ENCODE measurements at places on chromosomes 7 and 10.

GRCh38 chr7:66575398-66575797 lies 53.3 kb upstream of the KCTD7 start:
- DNase-seq, result no peak

- no peak for DNase-seq
Observed at GRCh38 chr7:42185726-42186125, 51.3 kb downstream of the GLI3 start.

DNA sequence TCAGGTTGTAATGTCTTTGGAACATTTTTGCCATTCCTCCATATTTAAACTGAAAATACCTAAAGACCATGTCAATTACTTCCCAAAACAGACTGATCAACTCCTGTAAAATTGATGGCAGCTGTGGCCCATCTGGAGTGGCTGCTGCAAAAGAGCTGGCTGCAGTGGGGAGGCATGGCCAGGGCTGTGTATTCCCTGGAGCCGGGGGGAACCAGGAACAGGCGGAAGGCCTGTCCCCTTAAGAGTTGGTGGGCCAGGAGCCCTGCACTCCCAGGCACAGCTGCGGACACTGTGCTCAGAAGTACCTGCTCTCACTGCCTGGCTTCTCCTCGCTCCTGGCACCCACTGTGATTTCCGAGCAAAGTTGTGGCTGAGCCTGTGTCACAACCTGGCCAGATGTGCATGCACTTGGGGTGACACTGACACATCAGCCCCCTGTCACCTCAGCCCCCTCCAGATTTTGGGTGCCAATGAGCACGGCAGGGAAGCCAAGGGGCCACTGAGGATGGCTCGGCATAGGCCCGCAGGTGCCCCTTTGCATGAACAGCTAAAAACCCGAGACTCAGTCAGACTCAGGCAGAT lies 116.1 kb downstream of the DGKB start:
- no peak for DNase-seq

DNA sequence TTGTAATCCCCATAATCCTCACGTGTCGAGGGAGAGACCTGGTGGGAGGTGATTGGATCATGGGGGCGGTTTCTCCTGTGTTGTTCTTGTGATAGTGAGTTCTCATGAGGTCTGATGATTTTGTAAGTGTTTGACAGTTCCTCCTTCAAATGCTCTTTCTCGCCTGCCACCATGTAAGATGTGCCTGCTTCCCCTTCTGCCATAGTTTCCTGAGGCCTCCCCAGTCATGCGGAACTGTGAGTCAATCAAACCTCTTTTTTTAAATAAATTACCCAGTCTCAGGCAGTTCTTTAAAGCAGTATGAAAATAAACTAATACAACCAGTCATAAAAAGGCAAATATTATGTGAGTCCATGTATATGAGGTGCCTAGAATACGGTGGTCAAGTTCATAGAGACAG lies 87.5 kb downstream of the FRMD4A start:
- no peak for DNase-seq

GRCh38 chr7:64320547-64321513 lies 7.1 kb downstream of the ZNF736 start:
- no peak for DNase-seq

- peak; percentile 43 for DNase-seq
Observed at GRCh38 chr7:4739528-4739992, 35.9 kb upstream of the AP5Z1 start.

GRCh38 chr10:104028146-104028545 lies 57.5 kb downstream of the COL17A1 start:
- DNase-seq, result no peak

- DNase-seq, result no peak
Observed at GRCh38 chr7:91248996-91249395, 15.2 kb upstream of the FZD1 start.

DNA sequence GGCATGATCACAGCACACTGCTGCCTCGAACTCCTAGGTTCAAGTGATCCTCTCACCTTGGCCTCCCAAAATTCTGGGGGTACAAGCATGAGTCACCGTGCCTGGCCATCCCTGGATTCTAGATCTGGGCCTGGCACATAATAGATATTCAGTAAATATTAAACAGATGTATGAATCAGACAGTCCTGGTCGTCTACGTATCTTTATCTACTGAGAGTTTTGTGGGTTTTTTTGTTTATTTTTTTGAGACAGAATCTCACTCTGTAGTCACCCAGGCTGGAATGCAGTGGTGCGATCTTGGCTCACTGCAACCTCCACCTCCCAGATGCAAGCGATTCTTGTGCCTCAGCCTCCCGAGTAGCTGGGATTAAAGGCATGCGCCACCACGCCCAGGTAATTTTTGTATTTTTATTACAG lies 24.3 kb upstream of the ITGB1 start:
- no peak for DNase-seq

DNA sequence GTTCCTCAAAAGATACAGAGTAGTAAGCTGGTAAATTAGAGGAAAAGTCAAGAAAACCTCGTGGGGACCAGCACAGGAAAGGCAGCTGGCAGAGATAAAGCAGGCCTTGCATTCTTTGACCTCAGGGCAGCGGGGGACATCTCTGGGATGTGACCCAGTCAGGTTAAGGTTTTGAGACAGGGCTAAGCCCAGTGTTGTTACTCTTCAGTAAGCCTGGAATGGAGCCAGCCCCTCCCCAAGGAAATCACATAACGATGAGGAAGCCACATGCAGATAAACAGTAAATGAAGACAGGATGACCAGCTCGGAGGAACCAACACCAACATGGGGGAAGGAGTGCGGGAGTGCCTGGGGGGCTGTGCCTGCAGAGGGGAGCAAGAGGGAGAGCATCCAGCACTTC lies 99.6 kb downstream of the JAZF1 start:
- DNase-seq, result no peak

GRCh38 chr10:49633327-49634068 lies 19.7 kb downstream of the CHAT start:
- no peak for DNase-seq

- peak; percentile 7 for DNase-seq
Observed at GRCh38 chr7:38929460-38930171, 20.6 kb upstream of the VPS41 start.

- no peak for DNase-seq
Observed at GRCh38 chr10:113592380-113592779, 39.5 kb downstream of the HABP2 start.

GRCh38 chr7:66522518-66522917 lies 106.2 kb upstream of the KCTD7 start:
- DNase-seq, result no peak

DNA sequence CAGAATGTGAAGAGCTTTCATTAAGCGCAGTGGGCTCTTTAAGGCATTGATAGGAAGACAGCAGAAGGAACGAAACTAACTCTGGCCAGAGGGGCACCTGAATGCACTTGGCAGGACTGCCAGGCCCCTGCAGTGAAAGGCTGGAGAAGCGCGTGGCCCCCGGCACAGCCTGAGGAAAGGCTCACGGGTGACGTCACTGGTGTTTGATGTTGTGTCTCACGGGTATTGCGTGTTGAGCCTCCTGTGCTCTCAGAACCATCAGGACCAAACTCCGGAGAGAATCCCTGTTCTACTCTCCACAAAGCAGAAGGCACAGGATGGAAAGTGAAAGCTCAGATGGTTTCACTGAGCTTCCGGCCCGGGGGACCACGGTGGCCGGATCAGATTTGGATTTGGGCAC lies 515.8 kb upstream of the FOXK1 start:
- no peak for DNase-seq

DNA sequence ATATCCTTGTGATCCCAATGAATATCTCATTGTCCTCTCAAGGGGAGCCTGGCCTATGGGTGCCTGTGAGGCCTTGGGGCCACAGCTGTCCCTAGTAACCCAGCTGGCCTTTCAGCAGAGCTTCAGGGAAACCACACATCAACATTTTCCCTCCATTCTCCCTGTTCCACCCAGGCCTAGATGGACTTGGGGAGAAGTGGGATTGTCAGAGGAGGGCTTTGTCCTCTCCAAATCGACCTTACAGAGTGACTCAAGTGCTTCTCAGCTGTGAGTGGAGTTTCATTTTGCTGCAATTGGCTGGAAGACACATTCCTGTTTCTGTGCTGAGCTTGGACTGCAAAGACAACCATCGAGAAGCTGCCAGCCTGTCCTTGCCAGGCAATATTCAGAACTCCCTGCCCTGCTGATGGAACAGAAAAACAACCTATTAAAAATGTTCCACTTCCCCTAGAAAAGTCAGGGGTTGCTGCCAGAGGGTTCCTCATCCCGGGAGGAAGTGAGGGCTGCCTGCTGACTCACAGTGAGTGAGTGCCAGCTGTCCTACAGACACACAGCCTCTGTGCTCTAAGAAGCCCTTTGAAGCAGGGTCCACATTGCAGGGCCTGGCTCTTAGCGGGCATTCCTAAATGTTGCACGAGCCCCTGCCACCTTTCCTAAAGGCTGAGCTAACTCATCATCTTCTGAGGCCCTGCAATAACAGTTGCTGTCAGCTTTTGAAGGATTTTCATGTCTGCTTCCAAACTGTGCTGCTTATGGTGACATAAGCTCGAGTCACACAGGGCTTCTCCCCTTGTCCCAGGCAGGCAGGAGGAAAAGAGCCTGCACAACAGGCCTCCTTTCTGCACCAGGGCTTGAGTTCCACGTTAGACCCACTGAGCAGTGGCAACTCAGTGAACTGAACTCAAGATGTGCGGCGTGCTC lies 20.5 kb downstream of the STRA8 start:
- DNase-seq, result no peak

DNA sequence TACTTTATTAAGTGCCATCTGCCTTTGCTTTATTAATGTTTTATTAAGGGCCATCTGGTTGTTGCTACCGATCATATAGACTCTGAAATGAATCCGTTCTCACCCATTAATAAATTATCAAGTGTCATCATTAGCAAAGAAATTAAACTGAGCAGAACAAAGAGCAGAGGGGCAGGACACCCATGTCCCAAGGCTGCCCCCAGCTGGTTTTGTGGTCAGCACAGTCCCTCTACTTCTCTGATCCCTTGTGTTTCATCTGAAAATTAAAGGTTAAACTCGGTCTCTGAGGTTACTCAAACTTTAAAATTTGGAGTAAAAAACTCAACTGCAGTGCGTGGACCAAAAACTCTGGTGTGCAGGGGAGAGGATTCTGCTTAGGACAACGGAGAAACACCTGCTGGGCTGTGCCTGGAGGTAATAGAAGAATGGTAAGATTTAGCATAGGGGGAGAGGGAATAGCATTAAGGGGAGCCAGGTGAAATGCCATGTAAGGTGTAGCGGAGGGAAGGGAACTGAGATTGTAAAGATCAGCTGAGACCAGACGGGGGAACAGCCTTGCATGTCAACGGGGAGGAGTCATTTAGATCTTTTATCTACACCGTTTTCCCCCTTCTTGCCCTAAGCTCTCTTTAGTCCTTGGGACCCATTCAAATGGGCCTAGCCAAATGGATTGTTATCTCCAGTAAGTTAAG lies 10.8 kb upstream of the GSDME start:
- DNase-seq, result no peak

DNA sequence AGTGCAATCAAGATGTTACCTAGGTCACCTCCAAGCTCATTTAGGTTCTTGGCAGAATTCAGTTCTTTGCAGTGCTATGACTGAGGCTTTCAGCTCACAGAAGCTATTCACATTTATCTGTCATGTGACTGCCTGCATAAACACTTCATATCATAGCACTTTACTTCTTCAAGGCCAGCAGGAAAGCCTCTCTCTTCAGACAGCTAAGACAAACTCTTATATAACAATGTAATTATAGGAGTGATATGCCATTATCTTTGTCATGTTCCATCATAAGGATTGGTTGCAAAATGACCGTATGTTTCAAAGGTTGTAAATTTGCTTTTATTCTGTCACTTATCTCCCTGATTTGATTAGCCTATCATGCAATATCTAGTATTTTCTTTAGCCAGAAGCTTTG lies 78.8 kb upstream of the TMEM196 start:
- DNase-seq, result peak; percentile 9

DNA sequence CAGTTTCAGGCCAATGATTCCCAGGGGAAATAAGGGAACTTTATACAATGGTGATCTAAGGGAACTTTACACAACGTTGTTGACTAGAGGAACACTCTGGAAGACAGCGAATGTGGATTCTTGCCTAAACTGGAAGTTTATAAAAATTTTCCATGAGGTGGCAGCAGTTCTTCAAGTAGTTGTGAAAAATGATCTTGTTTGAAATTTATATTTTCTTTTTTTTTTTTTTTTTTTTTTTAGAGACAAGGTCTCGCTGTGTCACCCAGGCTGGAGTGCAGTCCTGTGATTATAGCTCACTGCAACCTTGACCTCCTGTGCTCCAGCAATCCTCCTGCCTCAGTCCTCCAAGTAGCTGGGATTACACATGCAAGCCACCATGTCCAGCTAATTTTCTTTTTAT lies 32.1 kb upstream of the GTF2I start:
- DNase-seq, result no peak

GRCh38 chr10:100470367-100470766 lies 7.6 kb downstream of the WNT8B start:
- DNase-seq, result no peak

DNA sequence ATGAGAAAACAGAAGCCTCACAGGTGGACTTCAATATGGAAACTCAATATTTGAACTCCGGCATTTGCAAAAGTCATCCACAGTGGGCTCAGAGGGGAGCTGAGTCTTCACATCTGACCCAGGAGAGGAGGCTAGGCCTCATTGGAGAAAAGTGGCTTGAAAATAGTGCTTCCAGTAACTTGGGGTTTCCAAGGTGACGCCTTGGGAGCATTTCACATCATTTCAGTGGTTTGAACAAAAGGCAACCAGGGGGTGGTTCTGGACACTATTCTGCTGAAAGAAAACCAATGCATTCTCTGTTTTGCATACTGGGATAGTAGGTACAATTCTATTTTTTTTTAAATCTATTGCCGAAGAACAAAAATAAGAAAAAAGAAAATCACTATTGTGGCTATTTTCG lies 599.2 kb upstream of the POM121L12 start:
- no peak for DNase-seq

DNA sequence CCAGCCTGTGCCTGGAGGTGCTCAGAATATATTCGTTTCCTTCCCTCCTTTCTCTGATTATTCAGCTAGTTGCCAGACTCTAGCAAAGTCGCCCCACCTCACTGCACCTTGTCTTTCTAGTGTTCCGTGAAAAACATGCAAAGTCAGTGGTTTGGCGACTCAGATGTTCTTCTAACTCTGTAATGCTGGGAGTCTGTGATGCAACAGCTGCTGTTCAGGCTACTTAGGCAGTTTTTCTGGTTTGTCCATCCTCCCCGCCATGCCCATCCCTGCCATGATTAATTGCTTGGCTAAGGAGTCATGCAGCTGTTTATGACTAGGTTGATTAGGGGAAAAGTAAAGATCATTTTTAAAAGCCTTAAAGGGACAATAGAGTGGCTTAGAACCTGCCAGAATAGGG lies 99.4 kb downstream of the MTPN start:
- DNase-seq, result peak; percentile 52

GRCh38 chr10:75121322-75121721 lies 9.9 kb downstream of the SAMD8 start:
- no peak for DNase-seq

GRCh38 chr10:58644311-58644710 lies 131.6 kb downstream of the BICC1 start:
- no peak for DNase-seq

- no peak for DNase-seq
Observed at GRCh38 chr10:93947524-93947923, 46.2 kb upstream of the PLCE1 start.

DNA sequence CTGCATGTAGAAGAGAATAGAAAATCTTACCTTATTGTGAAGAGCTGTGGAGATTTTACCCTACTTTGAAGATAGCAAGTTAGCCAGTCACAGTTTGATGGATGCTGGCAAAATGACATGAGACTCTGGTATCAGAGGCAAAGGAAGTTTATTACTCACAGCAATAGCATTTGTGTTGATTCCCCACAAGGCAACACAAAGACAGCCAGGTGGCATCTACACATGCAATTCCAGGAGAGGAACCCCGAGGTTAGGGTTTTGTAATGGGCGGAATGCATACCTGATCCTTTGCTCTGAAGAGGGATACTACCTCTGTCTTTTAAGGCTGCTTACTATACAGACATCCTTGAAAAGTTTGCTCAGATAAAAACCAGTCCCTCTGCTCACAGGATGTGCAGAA lies 59.5 kb downstream of the AHR start:
- DNase-seq, result no peak

All from NCI-H510A (cell line).